Activated CD4-positive, alpha-beta T cell treated with anti-CD3 and anti-CD28 coated beads for 4 hours (primary cell): ENCODE measurements at places on chromosomes 11 and 22.

DNA sequence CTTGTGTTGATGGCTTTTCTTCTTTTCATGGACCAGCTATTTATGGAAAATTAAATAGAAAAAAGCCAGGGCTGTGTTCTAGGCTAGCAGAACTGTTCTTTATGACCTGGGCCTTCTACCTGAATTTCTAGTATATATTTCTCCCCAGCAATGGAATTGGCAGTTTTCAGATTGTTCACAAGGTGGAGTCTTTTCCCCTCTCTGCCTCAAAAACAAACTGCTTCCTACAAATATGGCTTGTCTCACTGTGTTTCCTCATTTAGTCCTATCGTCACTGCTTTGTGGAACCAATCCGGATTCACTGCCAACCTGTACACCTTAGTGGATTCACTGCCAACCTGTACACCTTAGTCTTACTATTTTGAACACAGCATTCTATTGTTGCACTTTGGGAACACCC is 5.0 kb upstream of the APOL5 start:
- DNase-seq = no peak

DNA sequence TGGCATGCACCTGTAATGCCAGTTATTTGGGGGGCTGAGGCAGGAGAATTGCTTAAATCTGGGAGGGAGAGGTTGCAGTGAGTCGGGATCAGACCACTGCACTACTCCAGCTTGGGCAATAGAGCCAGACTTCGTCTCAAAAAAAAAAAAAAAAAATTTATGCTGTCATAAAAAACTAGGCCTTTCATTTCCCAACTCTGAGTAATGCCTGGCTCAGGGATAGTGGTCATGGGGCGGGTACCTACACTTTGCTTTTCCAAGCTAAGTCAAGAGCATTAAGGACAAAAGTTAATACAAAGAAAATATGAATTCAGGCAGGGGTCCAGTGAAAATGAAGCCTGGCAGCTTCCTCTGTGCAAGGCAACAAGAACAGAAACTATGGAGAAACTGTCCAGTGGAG is 16.3 kb downstream of the CPSF7 start:
- DNase-seq = no peak

DNA sequence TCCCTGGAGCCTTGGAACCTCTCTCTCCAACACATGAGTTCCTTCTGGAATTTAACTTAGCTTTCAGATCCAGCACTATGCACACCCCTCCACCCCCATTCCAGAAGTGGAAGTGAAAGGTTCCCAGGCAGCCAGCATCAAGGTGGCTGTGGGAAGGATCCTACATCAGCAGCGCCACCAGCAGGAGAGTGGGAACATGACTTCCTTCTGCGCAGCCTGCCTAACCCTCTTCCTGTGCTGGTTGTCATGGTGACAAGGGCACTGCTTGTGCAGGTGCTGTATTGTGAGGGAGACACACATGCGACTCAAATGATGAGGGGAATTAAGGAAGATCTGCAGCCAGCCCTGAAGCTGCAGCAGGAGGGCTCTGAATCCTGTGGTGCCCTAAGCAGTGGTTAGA is 904.5 kb upstream of the API5 start:
- no peak for DNase-seq

DNA sequence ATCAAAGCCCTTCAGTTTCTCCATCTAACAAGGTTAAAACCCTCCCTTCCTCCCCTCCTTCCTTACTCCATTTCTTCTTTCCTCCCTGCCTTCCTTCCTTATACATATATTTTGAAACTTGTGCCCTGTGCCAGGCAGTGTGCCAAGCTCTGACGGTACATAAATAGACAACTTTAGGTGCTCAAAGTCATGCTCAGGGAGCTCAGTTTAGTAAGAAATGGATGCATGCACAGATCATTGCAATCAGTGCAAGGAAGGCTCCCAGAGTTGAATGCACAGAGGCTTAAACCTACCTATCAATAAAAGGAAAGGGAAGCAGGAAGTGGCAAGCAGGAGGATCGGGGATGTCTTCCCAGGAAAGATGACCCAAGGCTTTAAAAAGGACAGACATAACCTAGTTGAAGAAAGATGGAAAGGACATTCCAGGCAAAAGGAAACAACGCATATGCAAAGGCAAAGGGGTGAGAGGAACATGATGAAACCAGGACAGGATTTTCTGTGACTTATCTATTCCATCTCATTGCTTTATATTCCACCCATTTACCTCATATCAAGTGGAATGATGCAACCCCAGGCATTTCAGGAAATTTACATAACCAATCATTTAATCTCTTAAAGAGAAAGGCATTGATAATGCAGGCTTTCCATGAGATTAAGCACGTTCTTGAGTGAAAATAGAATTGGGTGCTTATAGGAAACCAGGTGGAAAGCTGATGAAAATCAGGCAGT is 13.2 kb downstream of the FZD4 start:
- DNase-seq = no peak

DNA sequence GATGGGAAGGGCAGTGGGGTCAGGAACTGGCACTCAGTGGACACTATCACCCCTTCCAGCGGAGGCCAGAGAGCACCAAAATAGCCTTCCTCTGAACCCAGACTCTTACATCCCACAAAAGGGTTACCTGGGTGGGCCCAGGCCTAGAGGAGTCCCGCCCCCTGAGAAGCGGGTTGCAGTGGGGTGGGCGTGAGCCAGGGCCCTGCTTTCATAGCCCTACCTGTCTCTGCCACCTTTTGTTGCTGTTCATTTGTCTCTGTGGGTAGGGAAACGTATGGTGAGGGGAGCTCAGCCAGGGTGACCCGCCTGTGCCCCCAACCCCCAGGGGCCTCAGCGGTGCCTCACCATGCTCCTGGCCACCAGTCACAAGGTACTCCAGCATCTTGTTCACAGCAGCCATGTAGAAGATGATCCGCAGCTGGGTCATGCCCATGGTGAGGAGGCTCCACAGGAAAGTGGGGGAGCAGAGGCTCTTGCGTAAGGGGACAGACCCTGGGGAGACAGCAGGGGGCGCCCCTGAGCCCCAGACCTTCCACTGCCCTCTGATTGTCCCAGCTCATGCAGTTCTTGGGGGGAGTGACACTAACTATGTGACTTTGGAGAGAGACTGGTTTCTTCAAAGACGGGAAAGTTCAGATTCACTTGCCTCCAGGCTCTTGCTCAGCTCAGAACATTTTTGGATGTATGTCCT is 24.0 kb downstream of the SLC43A1 start:
- DNase-seq = peak; percentile 46

GRCh38 chr11:107563702-107564101 is 1.8 kb downstream of the ALKBH8 start:
- peak; percentile 19 for DNase-seq

DNA sequence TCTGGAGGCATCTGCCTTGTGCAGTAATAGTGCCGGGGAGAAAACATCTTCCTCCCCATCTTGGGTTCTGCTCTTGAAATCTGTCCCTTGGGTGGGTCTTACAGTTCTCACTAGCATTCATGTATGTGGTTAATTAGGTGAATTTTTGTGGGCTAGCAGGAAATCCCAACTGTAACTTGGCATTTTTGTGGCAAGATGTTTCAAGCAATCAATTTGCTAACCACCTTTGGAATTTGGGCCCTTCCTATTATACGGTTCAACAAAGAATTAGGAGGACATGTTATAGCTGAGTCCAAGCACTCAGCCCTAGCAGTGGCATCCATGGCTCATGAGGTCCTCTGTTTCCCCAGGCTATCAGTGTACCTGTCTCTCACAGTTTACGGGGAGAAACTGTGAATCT is 89.1 kb upstream of the MTNR1B start:
- no peak for DNase-seq

DNA sequence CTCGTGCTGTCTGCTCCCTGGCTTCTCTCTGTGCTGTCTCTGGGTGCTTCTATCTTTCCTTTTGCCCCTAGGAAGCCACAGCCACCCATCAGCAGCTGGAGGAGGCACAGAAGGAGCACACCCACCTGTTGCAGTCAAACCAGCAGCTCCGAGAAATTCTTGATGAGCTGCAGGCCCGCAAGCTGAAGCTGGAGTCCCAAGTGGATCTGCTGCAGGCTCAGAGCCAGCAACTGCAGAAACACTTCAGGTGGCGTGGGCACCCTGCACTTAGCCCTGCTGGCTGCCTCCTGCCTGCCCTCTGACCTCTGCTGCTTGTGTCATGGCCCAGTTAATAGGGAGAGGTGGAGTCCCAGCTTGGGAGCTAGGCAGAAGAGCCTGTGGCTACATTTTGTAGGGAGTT is 67.8 kb downstream of the CEP164 start:
- DNase-seq = no peak

DNA sequence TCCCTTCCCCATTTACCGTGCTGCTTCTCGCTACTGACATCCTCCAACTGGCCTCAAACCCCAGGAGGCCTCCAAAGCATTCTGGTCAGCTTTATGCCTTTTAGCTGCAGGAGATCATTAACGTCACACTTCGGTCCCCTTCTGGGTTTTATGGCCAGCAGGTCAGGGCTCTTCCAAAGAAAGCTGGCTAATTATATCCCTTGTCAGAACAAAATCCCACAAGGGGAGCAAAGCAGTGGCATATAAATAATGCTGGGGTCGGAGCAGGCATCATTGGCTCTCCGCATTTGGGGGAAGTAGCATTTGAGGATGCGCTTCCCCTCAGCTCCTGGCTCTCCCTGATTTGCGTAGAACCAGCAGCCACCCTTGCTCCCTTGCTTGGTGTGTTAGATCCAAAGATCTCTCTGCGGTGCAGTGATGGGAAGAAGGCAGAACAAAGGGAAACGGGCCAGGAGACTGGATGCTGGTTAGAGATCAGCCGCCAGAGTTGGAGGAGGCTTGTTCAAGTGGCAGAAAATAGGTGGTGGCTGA is 117.4 kb downstream of the DBX1 start:
- no peak for DNase-seq

- peak; percentile 64 for DNase-seq
Measured at GRCh38 chr22:50209893-50210292, 9.1 kb downstream of the SELENOO start.

GRCh38 chr11:9357041-9357440 is 27.4 kb upstream of the IPO7 start:
- DNase-seq = no peak

DNA sequence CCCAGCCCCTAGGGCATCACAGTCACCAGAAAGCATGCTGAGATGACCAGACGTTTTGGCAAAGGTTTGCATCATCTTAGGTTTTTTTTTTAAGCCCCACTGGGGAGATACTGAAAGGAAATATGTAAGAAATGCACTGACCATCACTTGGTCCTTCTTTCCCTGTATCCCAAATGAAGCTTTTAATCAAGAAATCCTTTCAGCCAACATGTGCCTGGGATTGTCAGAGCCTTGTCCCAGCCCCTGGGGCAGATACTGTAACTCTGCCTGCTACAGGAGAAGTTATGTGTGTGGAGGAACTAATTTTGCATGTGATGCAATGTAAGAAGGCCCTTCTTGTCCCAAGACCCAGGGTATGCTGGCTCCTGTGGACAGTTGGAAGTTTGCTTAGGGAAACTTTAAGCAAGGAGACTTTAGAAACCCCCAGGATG is 65.6 kb downstream of the PPFIBP2 start:
- no peak for DNase-seq

- no peak for DNase-seq
Measured at GRCh38 chr11:4194889-4195288, 100.3 kb downstream of the RRM1 start.

GRCh38 chr11:5581014-5581413 is 337 bp downstream of the OR52B6 start:
- DNase-seq = no peak
